Pancreas (tissue), 10 donors: ENCODE measurements at places on chromosomes 3 and 15. TPM values are rescaled to one million over a fixed set of nuclear protein-coding genes. Genes with fewer than 3 reads are reported as not detected.

DNA sequence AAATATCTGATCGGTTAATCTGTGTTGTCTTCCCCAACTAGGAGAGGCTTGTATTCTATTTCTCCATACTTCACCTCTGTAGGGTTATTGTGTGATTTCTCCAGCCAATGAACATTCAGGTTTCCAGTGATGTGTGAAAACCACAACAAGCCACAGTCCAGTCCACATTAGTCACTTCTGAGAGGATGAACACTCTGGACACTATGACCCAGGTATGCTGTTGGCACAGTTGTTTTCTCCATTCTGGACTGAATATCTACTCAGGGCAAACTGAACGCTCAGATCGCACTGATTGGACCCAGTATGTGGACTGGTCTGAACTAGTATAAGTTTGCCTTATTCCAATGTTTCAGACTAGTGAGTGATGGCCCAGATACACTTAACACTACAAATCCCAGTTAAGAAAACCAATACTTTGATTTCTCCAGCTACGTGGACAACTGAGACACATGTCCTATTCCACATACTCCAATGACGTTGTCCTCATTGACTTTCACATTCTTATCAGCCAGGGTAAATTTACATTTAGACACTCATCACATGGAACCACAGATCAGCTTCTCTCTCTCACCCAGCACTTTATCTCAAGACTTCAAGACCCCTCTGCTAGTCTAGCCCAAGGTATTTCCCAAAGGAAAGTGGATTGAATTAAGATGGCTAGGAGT is 587.4 kb upstream of the SGO1 start:
- no peak for DNase-seq

Gene GCSAM
- 0.28 TPM for total RNA-seq

GRCh38 chr3:14957925-14958324 is 10.5 kb downstream of the NR2C2 start:
- no peak for DNase-seq

- DNase-seq = no peak
These were observed 49.3 kb downstream of the SNX4 start for GRCh38 chr3:125470671-125471070.

DNA sequence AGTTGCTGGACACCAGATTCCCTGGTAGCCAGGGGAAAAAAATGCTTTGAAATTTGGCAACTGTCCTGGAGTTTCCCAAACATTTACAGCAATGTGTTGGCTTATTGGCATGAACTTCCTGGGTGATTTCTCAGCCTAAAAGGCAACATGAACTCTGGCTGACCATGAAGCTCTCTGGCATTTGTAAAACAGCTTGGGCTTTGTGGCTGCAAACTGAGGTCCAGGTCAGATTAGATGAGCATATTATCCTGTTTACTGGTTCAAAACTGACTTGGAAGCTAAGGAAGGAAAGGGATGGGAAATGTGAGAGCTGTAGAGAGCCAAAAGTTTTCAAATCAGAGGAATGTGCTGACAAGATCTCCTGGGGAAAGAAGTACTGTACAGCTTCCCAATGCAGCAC is 139.0 kb downstream of the P3H2 start:
- DNase-seq = peak; percentile 39

DNA sequence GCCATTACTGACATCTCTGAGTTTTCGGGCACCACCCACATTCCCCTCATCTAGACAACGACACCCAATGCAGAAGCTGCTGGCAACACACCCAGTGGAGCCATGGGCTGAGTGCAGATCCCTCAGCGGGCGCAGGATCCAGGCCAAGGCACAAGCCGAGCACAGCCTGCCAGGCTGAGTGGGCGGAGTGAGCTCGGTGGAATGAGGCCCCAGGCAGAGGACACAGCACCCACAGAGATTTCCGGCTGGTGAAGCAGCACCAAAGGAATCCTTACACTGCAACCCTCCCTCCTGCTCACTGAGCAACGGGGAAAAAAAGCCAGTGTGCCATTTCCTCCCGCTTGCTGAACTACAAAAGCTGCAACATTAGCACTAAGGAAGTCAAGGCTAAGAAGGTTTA is 34.3 kb downstream of the ZMAT3 start:
- DNase-seq = no peak

DNA sequence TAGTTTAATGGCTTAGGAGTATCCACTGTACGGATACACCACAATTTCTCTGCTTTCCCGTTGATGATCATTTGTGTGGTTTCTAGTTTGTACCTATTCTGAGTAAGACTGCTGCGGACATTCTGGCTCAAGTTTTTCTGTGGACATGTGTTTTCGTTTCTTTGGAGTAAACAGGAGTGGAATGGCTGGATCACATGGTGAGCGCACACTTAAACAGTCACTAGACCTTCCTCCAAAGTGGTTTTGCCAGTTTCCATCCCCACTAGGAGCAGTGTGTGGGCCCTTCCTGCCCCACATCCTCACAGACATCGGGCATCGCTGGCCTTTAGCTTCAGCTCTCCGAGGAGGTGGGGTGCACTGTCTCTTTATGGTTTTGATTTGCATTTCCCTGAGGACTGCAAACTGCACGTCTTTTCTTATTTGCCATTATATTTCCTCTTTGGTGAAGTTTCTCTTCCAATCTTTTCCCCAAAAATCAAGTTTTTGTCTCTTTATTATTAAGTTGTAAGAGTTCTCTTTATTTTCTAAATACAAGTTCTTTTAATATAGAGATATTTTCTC is 94.1 kb downstream of the VGLL4 start:
- no peak for DNase-seq

- DNase-seq = no peak
These were observed 66.9 kb downstream of the SLCO2A1 start for GRCh38 chr3:133962849-133963248.

DNA sequence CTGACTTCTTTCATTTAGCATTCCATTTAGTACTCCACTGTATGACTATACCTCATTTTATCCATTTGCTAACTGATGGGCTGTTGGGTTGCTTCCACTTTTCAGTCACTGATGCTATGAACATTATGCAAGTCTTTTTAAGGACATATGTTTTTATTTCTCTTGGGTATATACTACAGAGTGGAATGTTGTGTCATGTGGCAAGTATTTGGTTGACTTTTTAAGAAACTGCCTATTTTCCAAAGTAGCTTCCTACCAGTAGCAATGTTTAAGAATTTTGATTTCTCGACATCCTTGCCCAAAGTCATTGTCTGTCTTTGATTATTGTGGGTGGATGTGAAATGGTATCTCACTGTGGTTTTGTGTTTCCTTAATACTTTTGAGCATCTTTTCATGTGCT is 110.1 kb upstream of the TPM1 start:
- no peak for DNase-seq

GRCh38 chr3:31453430-31453829 is 79.3 kb upstream of the STT3B start:
- no peak for DNase-seq

- DNase-seq = peak; percentile 87
These were observed at the start of gene PLOD2 for GRCh38 chr3:146160964-146161662. TSS of gene PLOD2 (minus strand) at chr3:146161184. CDS start at chr3:146160989, 195 bp downstream.

DNA sequence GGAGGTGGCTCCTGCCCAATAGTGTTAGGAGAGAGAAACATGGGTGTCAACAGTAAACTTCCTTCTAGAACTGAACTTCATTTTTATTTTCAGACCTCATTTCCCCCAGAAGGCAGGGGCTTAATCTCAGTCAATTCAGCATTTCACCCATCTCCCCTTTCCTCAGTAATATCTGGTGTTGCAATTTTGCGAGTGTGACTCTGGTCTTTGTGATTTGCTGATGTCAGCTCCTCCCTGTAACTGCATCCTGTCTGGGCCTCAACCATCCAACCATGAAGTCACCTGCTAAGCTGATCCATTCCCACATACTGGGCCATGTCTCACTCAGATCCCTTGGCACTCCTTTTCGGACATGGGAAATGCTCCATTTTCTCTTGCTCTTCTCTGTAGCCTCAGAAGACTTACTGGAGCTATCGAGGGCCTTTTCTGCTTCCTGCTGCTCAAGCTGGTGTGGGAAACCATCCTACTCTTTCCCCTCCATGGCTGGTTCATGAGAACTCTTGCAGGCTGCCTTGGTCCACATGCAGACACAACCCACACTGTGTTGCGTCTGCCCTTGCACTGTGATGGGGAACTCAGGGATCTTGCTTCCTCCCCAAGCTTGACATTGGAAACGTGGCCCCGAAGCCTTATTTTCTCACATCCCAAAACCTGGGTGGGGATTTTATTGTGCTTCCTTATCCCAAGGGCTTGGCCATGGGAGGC is 24.6 kb downstream of the CCR4 start:
- no peak for DNase-seq

Gene PLCB2
- 1.6 TPM for total RNA-seq

DNA sequence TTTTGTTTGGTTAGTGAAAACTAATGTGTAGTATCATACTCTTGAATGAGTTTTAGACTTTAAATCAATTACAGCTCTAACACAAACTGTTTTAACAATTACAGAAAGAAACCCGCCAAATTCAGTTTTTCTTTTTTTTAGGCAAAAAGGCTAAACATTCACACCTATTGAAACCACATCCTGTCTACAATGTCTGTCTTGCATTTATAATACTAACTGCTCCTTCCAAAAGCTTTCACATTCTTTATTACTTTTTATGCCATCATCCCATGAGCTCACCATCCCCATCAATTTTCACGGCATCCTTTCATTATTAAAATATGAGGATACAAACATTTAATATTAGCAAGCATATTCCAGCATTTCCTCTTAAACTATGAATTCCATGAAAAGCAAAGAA is 593.3 kb downstream of the FOXP1 start:
- DNase-seq = no peak

Gene BFSP2
- not detected for total RNA-seq

- no peak for DNase-seq
These were observed 196.5 kb upstream of the NAALADL2 start for GRCh38 chr3:174662653-174663052.

Gene CALML4
- 4.0 TPM for total RNA-seq

DNA sequence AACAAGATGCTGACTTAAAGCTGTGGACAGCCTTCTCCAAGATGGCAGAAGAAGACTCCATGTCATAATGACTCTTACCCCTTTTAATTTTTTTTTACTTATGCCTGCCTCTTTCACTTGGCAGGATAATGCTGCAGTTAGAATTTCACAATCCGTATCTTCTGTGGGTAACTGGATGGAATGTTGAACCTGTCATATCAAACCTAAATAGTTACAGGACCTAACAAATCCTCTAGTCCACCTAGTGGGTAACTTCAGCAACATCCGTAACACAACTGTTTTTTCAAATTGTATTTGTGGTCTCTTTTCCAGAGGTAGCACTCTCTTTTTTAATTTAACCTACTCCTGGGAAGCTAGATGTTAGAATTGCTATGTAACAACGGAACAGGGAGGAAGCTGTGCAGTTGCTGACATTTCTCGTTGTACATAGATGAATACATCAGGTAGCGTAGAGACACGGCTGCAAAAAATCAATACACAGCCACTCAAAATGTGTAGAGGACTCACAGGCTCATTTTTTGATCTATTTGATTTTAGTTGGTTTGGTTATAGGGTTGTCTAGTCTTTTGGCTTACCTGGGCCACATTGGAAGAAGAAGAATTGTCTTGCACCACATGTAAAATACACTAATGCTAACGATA is 43.9 kb upstream of the TRPM1 start:
- no peak for DNase-seq

- DNase-seq = no peak
These were observed 82.8 kb downstream of the FAIM start for GRCh38 chr3:138691351-138691750.

DNA sequence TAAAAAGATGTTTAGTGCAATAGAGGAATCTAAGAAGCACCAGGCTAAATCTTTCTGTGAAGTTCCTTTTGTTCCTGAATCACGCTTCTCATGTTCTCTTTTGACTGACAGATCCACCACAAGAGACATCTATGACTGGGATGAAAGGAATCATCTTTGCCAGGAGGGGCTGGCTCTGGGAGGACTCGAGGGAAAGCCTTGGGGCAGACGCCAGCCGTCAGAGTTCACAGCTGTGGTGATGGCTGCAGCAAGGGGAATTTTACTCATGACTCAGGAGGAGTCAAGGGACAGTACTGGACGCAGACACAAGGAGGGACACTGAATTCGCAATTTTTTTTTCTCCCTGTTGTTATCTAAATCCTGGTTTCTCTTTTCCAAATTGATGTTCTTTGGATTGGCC is 38.7 kb downstream of the C3orf38 start:
- no peak for DNase-seq

DNA sequence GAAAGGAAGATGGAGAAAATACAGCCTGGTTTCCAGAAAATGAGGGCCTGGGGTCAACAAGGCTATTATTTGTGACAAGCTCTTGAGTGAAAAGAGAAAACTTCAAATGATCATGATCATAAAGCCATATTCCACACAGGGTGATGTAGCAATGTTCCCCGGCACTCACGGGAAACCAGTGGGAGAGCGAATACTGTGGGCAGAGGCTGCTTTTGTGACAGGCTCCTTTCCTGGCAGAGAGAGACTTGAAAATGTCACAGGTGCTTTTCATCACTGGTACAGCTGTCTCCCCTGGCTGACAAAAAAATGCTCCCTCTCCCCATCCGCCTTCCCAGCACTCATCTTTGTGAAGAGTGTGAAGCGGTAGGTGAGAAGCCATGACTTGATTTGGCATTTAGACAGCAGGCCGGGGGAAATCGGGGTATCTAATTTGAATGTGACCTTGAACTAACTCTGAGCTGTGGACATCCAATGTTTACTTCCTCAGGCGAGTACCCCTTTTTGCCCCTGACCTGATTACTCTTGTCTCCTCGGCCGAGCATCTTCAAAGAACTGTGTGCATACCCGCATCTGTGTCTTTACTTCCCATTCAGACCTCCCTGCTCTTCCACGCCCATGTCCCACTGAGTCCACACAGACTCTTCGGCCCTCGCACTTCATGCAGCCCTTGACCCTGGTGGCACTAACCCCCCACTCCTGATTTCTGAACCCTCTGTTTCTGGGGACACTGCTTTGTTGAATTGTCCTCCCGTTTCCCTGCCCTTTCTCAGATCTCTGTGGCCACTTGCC is 23.2 kb downstream of the CA12 start:
- DNase-seq = no peak

GRCh38 chr3:141440942-141441341 is 45.9 kb upstream of the RASA2 start:
- no peak for DNase-seq

GRCh38 chr15:53872410-53872809 is 105.8 kb upstream of the UNC13C start:
- DNase-seq = no peak

GRCh38 chr3:72451841-72452240 is 396.4 kb downstream of the SHQ1 start:
- DNase-seq = no peak

GRCh38 chr3:78614486-78614885 is 1153.3 kb downstream of the ROBO1 start:
- DNase-seq = no peak

DNA sequence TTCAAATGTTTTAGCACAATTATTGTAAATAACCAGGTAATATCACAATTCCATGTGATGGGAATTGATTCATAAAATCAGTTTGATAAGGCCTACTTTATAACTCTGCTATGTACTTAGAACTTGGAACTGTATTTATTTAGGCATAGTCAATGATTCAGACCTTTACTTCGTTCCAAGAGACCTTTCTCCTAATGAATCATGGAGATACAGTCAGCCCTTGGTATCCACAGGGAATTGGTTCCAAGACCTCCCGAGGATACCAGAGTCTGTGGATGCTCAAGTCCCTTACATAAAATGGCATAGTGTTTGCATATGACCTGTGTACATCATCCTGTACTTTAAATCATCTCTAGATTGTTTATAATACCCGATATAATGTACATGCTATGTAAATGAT is 60.8 kb upstream of the UMPS start:
- DNase-seq = no peak

Gene MME
- total RNA-seq = 3.2 TPM

- DNase-seq = no peak
These were observed 35.3 kb downstream of the TSPAN3 start for GRCh38 chr15:77035584-77035983.

GRCh38 chr3:136805795-136806194 is 13.1 kb upstream of the SLC35G2 start:
- no peak for DNase-seq
